ENCODE measurements at places on chromosomes 4 and X.

GRCh38 chr4:169203891-169204290, 66.9 kb downstream of the SH3RF1 start:
- no peak for DNase-seq

DNA sequence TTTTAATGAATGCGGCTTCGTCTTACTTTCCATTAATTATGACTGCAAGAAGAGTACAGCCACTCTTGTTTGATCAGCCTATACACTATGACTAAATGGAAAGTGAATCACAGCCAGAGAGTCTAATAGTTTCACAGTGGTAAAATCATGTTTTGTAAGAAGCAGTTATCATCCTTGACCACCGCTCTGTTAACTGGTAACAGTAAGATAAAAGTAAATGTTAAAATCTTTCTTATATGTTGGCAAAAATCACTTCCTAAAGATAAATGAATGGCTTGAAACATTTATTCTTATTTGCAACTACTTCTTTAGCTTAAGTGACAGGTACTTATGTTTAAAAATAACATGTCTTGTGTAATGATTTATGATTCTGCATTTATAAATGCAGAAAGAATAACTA, 13.2 kb downstream of the GALNT7 start:
- DNase-seq: no peak

DNA sequence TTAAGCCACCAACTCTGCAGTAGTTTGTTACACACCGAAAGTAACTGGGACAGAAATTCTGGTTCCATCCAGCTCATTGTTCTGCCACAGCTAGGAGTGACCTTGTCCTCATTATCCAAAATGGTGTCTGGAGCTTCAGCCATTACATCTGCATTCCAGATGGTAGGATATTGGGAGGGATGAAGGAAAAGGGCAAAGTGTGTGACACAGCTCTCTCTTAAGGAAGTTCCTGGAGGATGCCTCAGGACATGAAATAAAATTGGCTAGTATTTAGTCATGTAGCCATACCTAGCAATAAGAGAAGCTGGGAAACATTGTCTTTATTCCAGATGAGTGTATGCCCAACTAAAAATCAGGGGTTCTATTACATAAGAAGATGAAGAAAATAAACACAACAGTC, 262.0 kb downstream of the BCOR start:
- no peak for DNase-seq

DNA sequence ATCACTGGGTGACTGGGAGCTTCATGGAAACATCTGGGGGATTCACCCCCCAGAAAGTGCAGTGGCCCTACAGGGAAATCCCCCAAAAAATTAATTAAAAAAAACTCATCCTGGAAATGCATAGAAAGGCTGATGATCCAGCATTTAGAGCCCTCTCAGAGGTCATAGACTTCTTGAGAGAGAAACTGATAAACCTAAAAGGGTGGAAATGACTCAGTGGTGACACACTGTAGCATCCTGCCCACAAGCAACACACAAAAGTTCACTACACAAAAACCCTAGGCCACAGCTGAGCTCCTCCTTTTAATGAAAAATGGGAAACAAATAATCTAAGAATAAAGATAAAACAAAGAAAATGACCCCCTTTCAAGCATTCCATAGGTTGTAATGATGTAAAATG, 911.5 kb downstream of the GLUD2 start:
- DNase-seq: no peak

GRCh38 chrX:23749576-23749975, 6.5 kb upstream of the ACOT9 start:
- DNase-seq: no peak

DNA sequence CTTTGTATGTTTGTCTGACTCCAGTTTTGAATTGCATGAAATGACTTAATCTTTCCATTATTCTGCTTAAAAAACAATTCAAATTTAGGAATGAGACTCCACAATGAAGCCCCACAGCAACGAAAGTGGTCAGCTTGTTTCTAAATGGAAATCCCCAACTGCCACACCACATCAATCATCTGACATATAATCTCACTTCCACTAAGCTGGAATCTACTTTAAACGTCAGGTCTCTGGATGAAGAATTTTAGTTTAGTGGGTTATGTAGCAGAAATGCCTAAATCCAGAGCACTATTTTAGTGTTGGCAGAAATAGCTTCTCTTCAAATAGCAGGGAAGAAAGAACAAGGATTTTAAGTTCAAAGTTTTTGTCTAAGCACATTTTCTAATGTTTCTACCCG, 1.7 kb upstream of the BMP2K start:
- DNase-seq: no peak

DNA sequence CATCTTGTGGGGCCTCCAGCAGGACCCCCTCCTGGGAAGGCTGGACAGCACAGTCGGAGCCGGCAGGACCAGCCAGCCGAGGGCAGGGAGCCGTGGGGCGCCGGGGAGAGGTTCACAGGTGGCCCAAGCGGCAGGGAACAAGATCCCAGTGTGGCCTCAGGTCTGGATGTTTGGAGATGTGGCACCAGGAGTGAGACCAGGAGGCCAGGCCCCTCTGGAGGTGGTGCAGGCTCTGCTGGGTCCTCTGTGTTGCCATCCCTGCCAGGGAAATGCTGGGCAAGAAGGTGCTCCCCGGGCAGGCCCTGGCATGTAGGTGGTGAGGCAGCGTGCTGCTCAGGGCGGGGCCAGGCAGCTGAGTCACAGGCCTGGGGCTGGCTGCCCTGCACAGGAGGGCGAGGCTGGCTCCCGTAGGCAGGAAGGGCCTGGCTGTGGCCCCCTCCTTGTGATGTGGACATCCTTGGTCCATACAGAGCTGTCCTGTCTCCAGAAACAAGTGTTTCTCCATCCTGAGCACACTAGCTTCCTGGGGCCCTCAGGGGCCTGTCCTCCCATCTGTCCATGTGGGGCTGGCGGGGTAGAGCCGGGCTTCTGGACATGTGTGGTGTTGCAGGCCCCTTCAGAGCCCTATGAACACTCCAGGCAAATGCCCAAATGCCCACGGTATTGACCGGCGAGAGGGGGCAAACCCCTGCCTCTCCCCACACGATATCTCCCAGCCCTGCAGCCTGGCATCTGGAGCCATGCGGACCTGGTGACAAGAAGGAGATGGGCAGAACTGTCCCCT, 4.8 kb upstream of the HGFAC start:
- no peak for DNase-seq

- no peak for DNase-seq
These were observed 84.0 kb downstream of the RTL9 start for GRCh38 chrX:110442635-110443034.

GRCh38 chr4:83552083-83552482, 16.2 kb downstream of the GPAT3 start:
- no peak for DNase-seq

DNA sequence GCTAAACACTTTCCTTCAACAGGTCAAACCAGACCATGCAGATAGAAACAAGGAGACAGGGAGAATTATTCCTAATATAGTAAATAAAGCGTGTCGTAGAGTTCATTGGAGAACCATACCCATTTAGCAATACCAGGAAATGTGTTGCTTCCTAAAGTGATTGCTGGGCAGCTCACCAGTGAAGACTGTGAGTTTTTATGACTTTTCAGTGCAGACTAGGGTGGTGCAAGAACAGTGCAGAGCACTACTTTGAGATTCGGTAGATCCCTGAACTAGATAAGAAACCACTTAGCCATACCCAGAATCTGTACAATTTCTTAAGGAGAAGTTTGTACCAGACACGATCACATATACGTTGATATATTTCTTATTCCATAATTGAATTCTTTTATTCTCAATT, 87.4 kb downstream of the EMCN start:
- no peak for DNase-seq

DNA sequence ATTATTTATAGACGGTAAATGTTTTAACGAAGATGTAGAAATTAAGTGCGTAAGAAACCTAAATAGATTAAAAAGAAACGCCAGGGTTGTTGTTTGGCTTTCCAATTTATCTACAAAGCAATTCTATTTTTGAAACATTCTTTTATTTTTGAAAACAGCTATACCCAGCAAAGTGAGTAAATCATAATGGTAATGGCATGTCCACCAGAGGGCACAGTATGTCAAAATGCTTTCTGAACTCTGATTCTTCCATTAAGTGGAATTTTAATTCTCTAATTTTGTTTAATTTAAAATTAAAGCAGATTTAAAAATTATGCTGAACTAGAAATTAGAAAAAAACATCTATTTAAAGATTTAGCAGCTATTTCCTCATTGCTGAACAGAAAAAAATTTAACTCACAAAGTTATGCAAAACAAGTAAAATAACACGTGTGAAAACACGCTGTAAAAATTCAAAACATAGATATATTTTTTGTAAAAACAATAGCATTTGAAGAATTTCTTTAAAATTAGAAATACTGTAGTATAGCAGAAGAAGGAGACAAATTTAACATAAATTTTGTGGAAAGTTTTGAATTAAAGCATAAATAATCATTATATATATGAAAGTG, 26.5 kb downstream of the RASSF6 start:
- DNase-seq: no peak

DNA sequence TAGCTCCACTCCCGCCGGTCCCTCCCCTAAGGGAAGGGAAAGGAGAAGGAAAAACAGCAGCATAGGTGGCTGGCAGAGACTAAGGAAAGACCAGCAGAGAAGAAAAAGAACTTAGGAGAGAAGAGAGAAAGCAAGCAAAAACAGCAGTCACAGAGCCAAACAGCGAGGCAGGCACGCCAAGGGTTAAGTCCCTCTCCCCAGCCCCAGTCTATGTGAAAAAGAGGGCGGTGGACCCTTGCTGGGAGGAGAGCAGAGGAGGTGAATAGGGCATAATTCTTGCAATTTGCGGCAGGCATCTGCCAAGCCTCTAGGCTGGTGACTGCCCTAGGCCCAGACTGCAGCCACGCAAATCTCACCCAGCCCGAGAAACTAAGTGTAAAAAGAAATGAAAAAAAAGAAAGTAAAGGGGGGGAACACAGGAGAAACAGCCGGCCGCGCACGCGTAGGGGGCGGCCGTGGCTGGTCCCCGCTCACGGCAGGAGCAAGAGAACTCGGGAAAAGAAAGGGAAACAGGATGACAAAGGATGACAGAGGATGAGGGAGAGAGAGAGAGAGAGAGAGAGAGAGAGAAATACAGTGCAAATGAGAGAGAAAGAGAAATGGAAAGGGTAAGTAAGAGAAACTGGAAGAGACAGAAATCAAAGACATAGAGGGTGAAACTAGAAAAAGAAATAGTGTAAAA, 48.6 kb downstream of the MAGEA9 start:
- no peak for DNase-seq

DNA sequence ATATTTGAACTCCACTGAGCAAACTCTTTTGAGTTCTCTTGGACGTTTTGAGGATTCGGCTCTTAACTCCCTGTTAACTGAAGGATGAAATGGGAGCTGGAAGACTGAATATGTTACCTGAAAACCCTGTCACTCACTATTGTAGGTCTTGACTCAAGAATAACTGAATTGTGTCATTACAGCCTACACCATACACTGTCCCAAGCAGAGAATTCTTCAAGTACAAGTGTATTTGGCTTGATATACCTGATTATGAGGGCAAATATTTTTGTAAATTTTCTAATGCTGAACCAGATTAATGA, 276.1 kb downstream of the CFAP299 start:
- no peak for DNase-seq

DNA sequence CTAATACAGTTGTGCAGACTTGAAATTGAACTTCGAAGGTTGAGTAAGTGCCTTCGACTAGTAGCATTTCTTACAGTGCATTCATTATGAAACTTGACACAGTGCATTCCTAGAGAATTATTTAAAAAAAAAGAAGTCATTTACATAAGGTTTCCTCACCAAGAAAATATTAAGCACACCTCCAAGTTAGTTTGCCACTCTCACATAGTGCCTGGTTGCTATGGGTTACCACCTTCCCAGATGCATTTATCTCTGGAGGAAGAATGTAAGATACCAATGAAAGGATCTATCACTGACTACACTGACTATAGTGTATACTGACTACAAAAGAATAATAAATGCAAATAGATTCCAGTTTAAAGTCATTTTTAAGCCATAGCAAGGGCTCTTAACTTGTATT, 311.9 kb upstream of the RASGEF1B start:
- DNase-seq: no peak

DNA sequence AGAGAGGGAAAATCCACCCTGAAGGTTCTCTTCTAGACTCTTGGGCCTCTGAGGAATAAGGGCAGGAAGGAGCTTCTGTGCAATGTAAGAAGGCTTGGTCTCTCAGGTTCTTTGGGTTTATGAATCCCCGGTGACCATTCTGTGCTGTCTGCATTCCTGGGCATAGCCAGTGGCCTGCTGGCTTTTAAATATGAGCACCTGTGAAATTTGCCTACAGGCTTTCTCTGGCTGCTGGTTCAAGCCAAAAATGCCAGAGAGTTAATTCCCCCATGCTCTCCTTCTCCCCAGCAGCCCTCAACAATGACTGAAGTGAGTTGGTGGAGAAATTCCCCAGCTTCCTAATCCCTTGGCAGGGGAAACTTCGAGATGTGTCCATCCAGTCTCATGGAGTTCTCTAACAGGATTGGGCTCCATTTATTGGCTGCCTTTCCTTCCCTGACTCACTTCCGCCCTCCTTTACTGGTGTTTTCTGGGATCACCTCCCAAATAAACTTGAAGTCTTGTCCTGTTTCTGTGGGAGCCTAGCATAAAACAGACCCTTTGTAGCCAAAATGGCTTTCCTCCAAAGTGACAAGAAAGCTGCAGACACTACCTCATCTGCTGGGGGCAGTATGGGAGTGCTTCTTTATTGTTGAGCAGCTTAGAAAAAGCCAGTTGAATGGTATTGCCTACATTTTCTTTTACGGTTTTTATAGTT, 179.4 kb upstream of the CASK start:
- DNase-seq: no peak

- no peak for DNase-seq
These were observed at the start of gene CXCL3 for GRCh38 chr4:74038425-74039314. Gene CXCL3, minus strand, starts transcription at chr4:74038689. Its CDS starts 78 bp downstream, at chr4:74038611.

DNA sequence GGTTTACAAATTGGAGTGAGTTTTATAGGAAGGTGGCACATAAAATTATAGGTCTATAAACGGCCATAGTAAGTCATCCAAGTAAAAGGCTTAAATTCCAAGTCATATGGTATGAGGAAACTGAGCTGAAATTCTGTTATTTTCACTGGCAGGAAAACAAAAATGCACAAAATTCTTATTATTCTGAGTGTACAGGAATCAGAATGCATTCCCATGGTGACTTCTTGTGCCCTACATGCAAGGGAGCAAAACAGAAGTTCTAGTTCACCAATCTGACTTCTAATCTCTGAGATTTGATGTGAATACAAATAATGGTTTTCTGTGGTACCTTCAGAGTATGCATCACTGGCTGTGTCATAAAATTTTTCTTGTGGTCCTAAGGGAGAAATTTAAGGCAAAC, 102.9 kb downstream of the CLCN4 start:
- DNase-seq: no peak

All from glomerular endothelial cell (primary cell).